ENCODE measurements at places on chromosomes 16 and 17.

DNA sequence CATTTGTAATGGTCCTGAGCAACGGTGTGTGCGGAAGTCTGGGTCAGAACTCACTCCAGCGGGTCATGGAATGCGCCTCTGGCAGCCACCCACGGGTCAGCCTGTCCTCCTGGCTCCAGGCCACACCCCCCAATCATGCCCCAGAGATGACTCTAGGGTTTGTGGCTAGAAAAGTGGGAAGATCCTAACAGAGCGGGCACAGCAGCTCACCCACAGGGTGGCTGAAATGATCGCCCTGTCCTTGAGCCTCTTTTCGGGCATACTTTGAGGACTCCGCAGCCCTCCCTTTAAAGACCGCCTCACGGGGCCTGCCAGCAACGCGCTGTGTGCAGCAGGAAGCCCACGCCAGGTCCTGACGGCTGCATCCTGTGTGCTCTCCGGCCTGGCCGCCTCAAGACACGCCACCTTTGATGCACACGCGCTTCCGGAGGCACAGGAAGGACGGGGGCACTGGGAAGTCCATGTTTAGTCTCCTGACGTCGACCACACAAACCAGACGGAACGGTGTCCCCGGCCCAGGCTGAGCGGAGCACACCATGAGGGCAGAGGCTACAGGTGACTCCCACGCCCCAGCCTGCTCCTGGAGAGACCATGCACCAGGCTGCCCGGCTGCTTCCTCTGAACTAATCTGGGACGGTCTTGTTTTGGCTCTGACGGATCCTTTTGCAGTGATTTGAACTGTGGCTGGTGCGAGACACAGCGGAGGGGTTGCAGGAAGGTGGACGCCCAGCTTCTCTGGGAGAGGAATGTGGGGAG is 92.9 kb downstream of the TBC1D16 start:
- peak; percentile 75 for DNase-seq

- DNase-seq: no peak
These were observed 21.5 kb upstream of the C1QL1 start for GRCh38 chr17:44989552-44990138.

DNA sequence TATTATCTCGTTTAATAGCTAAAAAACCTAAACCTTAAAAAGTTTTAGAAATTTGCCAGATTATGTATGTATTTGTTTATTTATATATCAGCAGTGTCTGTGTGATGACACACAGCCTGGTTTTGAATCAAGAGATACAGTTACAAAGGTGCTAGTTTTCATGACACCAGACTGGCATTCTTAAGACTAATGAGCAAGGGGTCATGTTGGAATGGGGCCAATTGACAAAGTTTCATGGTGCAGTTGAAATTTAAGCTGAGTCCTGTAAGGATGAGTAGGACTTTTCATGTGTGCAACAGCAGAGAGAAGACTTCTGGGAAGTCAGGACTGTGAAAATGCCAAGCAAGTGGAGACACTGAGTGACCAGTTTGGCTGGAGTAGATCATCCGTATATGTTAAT is 3.2 kb upstream of the KRT10 start:
- no peak for DNase-seq

- no peak for DNase-seq
These were observed 95.9 kb downstream of the RPTOR start for GRCh38 chr17:80640366-80641084.

GRCh38 chr17:15270628-15271381 is 5.7 kb upstream of the PMP22 start:
- no peak for DNase-seq
